Stimulated activated CD8-positive, alpha-beta memory T cell treated with anti-CD3 and anti-CD28 coated beads, Interleukin-4, amount 100 ng/mL, for 1 hour (primary cell): ENCODE measurements at places on chromosomes 4 and X.

GRCh38 chr4:10006231-10006600 lies 15.1 kb downstream of the SLC2A9 start:
- DNase-seq = no peak

DNA sequence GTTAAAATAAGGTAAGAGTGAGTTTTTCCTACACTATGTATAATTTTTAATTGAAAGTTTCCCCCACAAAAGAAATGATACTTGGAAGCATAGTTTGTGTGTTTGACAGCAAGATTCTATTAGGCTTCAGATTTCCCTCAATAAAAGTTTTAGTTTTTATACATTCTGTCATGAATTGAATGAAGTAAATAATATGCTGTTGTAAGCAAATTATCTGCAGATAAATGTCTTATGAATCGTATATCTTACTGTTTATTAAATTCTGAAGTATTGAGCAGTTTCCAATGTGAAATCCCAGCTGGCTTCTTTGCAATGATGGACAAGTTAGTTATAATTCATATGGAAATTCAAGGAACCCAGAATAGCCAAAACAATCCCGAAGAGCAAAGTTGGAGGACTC lies 33.5 kb downstream of the RS1 start:
- DNase-seq = no peak

- DNase-seq = no peak
Observed at GRCh38 chr4:126976850-126977632, 655.7 kb upstream of the INTU start.

DNA sequence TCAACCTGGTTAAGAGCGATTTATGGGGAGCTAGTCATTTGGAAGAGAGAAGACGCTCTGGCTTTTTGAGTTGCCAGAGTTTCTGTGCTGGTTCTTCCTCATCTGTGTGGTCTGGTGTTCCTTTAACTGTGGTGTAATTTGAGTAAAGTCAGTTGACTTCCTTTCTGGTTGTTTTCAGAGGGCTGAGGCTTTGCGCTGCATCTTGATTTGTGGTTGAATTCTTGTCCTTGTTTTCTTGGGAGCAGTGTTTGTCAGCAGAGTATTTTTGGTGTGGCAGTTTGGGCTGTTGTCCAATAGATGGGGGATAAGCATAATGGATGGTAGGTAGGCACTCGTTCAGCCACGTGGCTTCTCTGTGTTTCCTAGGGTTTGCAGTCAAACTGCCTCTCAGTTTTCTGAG lies 2143.2 kb upstream of the TENM3 start:
- DNase-seq = no peak

DNA sequence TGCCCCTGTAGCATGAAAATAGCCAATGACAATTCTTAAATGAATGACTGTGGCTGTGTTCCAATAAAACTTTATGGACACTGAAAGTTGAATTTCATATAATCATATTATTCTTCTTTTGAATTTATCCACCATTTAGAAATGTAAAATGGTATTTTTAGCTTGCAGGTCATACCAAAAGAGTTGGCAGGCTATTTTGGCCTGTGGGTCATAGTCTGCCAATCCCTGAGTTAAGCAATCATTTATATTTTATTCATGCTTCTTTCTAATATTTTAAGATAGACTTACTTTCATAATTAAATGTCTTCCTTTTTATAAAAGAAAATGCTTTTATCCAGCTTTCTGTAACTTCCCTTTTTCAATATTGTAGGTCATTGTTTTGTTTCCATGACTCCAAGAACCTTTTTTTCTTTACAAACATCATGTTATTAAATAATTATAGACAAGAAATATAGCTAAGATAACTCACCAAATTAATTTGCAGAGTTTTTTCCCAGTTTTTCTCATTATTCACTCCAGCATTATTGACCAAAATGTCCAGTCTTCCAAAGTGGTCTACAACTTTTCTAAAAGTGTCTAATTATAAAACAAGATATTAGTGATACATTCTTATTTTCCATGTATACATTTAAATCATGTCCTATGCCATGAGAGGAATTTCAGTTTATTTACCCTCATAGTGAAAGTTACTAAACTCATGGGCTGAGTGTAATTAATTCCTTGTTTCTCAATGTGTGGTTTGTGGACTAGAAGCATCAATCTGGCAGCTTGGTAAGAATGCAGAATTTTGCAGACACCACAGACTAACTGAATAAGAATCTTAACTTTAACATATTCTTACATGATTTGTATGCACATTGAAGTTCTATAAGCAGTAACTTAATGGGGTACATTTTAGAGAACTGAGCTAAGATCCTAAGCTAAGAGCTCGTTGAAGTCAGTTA lies 4.5 kb downstream of the HPGD start:
- DNase-seq = no peak

DNA sequence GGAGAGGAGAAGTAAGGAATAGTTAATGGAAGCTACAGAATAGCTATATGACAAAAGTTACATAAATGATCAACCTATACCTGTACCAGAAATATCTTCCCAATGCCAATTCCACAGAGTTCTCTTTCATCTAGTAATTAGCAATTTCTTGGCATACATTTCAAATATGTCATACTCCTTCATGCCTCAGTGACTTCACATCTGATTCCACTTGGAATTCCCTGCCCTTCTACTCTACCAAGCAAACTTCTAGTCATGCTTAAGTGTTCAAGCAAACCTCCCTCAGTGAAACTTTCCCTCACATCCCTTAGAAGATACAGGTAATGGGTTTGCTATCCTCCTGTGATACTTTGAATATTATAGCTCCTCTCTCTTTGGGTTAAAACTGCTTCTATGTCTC lies 127.1 kb downstream of the KLHL13 start:
- no peak for DNase-seq

DNA sequence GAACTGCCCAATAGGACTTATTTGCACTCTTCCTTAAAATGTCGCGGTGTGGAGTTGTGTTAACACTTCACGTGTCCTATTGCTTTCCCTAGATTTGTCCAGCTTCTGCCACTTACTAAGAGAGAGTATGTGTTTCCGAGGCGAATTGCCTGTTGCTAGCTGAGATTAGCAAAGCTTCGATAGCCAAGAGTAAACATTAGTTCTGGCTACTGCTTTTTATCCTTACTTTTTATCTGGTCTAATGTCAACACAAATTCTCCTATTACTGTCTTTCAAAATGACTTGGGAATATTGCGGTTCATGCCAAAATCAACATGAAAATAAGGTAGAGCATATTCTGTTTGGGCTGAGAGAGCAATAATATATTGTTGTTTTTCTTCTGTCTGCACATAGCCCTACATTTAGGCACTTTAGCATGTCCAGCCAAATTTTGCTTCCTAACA lies 90.4 kb upstream of the VEGFC start:
- no peak for DNase-seq

DNA sequence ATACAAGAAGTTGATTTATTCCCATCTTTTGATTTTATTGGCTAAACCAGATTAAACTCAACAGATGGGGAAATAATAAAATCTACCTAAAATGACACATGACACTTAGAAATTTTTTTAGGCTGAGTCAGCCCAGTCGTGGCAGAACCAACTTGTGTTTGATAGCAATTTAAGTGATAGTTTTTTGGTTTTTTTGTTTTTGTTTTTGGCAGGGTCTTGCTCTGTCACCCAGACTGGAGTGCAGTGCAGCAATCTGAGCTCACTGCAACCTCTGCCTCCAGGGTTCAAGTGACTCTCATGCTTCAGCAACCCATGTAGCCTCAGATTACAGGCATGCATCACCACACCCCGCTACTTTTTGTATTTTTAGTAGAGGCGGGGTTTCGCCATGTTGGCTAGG lies 370.3 kb upstream of the NOCT start:
- no peak for DNase-seq

GRCh38 chr4:83852085-83852451 lies 316.2 kb downstream of the GPAT3 start:
- no peak for DNase-seq

DNA sequence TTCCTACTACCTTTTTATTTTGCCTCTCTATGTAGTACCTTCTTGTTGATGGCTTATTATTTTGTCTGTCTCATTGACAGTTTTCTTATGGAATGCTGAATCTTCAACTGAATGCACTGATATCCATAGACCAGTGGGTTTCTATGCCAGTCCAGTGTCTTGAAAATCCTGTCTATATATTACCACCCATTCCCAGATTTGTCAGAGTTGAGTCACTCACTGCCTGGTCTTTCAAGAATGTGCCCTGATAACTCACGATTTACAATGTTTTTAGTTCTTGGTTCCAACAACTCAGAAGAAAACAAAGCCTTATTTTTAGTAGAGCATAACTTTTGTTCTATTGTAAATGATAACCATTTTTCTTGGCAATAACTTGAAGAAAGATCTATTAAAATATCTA lies 606.0 kb upstream of the PITX2 start:
- DNase-seq = no peak

GRCh38 chr4:43189741-43190140 lies 297.2 kb downstream of the GRXCR1 start:
- no peak for DNase-seq

GRCh38 chr4:151489462-151490203 lies 80.7 kb downstream of the FHIP1A start:
- DNase-seq = no peak

- no peak for DNase-seq
Observed at GRCh38 chrX:85112293-85112692, 108.6 kb downstream of the APOOL start.
